Urinary bladder (tissue), 4 donors: ENCODE measurements at places on chromosomes 5 and 9. TPM values are rescaled to one million over a fixed set of nuclear protein-coding genes. Genes with fewer than 3 reads are reported as not detected.
A peak's percentile ranks its signal among the peaks of the same experiment; 100 is the strongest.

DNA sequence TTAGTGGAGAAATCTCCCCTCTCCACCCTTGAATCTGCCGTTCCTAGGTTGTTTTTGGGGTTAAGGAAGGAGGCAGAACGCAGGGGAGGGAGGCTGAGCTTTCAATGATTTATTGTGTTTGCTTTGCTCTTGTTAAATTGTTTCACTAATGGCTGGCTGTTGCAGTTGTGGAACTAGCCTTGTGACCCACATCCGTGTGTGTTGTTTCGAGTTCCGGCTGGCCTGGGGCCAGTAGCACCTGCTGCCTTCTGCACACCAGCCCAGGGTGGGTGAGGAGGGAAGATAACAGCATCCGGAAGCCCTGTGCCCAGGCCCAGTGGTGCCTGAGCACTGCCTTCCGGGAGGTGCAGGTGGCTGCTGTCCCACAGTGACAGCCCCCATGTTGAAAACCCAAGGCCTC, 3.6 kb downstream of the ERGIC1 start:
- peak; percentile 59 for DNase-seq

- no peak for DNase-seq
These were observed 215.8 kb upstream of the DAB2 start for GRCh38 chr5:39640552-39640951.

DNA sequence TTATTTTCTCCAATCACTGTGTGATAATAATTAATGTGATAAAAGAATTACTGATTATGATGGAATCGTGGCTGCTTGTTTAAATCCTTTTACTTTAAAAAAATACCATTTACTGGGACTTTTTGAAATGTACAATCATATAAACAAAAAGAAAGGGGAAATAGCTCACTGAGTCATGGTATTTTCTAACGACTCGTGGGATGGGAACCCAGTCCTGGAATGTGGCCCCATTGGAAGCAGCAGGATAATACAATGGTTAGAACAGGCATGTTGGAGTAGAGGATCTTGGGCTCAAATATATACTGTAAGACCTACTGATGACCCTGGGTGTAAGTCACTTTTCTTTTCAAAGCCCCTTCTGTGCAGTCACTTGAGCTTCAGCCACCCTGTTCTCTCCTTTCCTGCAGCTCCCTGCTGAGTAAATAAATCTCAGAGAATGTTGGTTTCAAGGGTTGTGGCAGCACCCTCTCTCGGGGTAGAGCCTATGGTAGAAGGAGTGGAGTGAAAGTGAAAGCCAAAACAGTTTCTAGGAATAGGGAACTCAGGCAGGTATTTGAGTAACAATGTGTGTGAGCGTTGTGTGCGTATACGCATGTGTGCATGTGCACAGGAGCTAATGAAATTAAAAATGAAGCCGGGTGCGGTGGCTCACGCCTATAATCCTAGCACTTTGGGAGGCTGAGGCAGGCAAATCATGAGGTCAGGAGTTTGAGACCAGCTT, 40.8 kb upstream of the LARP1 start:
- no peak for DNase-seq

DNA sequence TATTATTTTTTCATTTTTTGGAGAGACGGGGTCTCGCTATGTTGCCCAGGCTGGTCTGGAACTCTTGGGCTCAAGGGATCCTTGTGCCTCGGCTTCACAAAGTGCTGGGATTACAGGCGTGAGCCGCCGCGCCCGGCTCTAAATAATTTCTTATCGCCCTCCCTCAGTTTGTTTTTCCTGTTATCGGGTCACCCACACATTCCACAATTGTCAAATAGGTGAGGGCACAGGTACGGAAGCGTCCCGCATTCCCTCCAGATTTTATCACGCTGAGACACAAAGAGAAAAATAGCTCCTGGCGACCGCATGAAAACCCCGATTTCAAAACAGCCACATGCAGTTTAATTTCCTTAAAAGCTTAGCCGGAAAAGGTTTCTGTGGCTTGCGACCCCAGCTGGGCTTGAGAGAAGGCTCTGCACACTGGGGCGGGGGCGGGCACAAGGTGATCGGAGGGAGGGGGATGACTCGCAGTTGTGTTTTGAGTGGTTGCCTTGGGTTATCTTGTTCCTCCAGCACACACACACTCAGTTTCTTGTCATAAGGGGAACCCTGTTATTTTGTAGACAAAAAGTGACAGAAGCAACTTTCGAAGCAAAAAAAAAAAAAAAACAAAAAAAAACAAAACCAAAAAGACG, 717 bp upstream of the IQGAP2 start:
- DNase-seq: no peak

GRCh38 chr9:5846501-5846921, 13.6 kb upstream of the ERMP1 start:
- DNase-seq: no peak

Gene HTR1A
- total RNA-seq: not detected

Gene RLN1
- total RNA-seq: 0.42 TPM
